RPMI7951 (cell line): ENCODE measurements at places on chromosomes 6 and 20. TPM values are rescaled to one million over a fixed set of nuclear protein-coding genes. Genes with fewer than 3 reads are reported as not detected.

DNA sequence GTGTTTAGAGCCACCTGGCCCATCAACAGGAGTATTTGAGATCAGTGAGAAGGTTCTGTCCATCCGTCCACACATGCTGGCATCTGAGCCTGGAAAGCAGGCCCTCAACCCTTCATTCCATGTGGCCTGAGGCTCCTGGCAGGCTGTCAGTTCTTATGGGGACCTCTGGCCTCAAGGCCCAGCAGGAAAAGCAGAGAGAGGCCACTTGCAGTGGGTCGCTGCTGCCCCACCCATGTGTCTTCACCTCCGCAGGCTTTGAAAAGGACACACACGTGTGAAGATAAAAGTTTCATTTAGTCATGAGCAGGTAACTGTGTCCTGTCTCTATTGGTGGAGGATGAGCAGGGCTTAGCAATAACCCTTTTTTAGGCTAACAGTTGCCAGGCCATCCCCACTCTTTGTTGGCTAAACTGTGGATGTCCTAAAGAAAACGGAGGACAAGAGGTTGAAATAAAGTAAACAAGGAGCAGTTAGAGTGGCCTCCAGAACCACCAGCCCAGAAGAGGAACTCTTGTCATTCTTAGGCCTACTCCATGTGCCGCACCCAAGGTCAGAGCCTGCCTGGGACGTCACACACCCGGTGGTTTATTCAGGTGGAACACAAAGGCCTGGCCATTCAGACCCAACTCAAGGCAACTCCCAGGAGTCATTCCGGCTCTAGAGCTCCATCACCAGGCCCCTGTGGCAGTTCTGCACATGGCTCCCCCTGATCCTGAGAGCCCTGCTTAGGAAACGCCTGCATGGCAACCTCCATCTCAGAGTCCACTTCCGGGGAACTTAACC, 143.4 kb upstream of the CST7 start:
- no peak for DNase-seq

- peak; percentile 32 for DNase-seq
These were observed 110.3 kb upstream of the BTBD3 start for GRCh38 chr20:11807054-11808048.

DNA sequence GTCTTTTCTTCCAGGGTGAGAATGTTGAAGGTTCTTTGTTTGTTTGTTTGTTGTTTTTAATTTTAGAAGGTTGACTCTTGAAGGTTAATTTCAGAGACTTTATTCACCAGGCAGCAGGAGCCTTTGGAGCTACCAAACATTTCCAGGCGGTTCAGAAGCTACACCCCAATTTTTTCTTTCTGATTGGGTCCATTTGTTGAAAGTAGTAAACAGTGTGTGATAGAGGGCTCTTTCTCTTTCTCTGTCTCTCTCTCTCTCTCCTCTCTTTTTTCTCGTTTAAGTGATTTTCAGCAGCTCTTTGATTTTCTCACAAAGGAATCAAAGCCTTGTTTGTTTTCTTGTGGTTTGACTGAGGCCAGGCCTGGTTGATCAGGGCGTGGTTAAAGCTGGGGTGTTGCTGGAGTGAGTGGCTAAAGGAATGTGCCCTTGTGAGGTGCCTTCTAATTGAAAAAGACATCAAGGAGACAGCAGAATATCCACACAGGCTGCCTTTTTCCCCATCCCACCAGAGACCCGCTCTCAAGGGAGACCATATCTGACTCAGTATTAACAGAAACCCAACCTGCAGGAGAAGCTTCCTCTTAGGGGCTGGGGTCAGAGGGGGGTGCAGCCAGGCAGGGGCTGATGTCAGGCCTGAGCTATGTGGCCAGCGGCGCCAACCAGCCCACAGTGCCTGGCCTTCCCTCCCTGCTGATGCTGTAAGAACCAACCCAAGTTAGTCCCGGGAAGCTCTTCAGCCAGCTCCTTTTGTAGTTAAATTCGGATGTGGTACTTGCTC, 40.4 kb upstream of the NAA20 start:
- peak; percentile 92 for DNase-seq

GRCh38 chr6:109644131-109644530, 46.9 kb downstream of the AK9 start:
- DNase-seq, result no peak

- DNase-seq, result no peak
These were observed 83.0 kb downstream of the ZHX3 start for GRCh38 chr20:41234546-41234945.

Gene ANKRD66
- total RNA-seq, result not detected in 2 replicates

DNA sequence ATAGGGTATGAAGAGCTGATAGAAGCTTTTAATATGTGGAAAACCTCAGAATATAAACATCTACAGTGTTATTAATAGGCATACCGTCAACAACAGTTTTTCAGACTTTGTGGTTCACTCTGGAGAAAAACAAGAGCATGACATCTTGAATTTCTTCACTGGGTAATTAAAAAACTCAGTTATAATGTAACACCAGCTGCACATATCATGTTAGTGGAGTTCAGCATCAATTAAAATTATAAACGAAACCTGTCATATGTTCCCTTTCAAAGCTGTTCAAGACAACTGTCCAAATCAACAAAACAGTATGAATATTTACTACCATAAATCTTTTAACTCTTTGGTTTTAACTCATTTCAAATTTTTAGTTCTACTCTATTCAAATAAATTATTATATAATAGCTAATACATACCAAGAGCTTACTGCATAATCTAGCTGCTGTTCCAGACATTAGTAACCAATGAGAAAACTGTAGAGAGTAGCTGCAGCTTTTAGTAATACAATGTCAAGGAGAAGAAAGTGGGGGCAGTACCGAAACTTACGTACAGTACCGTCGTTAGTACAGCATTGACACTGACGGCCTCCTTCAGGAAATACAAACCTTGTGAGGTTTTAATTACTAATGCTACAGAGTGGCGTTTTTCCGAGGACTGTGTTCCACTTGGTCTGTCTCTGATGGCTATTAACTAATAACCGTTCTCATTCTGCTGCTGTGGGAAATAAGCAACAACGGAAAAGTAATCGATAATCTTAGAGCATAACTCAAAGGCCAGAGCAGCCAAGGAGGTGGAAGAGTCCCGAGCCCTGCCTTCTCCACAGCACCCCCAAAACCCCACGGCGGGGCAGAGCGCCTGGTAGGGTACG, 532 bp upstream of the PM20D2 start:
- DNase-seq, result peak; percentile 32

GRCh38 chr20:1619861-1620444, at the start of gene SIRPB1:
TSS of gene SIRPB1 (minus strand) at chr20:1620009. CDS start at chr20:1619944, 65 bp downstream.
- DNase-seq, result peak; percentile 91

DNA sequence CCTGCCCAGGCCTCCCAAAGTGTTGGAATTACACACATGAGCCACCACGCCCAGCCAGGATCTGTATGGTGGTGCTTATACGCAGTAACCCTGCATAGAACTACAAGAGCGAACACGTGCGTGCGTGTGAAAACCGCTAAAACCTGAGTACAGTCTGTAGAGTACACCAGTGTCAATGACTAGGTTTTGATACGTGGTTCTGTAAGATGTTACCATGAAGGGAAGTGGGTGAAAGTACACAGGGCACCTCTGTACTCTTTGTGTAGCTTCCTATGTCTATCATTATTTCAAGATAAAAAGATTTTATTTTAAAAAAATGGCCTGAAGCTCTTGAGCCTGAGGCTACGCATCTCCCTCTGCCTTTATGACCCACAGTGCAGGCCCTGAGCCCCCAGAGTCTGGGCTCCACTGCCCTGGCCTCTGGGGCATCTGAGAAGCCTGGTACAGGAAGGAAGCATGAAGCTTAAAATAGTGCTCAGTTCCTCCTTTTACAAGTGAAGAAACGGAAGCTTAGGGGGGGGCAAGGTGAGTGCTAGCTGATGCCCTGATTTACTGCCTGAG, 21.6 kb downstream of the LY86 start:
- DNase-seq, result no peak

GRCh38 chr6:167338541-167339117, 13.7 kb downstream of the TTLL2 start:
- no peak for DNase-seq

Gene TMEM217
- 0.78 and 0.84 TPM in 2 replicates for total RNA-seq

- DNase-seq, result peak; percentile 16
These were observed 486.5 kb downstream of the RFPL4B start for GRCh38 chr6:112833581-112834131.

DNA sequence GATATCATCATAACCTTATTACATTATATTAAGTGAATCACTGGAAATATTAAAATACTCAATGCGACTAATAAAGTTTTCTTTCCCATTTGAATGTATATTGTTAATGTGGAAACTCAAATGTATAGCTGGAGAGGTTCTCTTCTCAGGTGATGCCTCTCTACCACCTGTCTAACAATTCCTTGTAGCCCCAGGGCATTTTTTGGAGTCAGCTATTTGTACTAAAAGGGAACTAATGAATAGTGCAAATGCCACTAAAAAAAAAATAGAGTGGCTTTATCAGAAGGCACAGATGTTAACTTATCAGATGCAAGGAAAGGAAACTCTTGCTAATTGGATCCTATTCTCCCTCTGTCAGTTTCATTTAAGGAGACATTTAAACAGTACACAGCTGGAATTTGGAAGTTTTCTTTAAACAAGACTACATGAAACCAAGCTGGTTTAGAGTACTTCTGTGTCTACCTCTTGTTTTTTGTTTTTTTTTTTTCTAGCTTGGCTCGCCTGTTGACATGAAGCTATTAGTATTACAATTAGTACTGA, 897.0 kb upstream of the SLC35B3 start:
- DNase-seq, result no peak

Gene IMPG1
- total RNA-seq, result not detected in 2 replicates

- DNase-seq, result no peak
These were observed 10.1 kb upstream of the MYLIP start for GRCh38 chr6:16118825-16119224.

- DNase-seq, result no peak
These were observed 54.1 kb upstream of the UBR2 start for GRCh38 chr6:42509765-42510164.
